ENCODE measurements at places on chromosomes 11 and 22.

DNA sequence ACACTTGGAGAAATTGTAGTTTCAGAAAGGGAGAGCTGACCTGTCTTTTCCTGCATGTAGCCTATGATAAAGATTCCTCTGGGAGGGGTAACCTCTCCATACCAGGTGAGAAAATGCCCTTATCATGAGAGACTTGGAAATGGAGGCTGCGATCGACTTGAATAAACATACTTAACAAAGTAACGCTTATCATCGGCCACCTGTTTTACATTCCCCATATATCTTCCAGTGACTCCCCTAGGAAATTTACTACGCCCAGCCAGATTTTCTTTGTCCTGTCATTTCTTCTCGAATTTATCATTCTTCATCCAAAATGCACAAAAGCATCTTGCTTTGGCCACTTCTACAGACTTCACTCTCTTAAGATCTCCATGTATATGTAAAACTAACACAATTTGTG lies 143.5 kb downstream of the CCDC81 start:
- no peak for DNase-seq

GRCh38 chr22:46115388-46115678 lies 35.0 kb upstream of the PPARA start:
- no peak for DNase-seq

DNA sequence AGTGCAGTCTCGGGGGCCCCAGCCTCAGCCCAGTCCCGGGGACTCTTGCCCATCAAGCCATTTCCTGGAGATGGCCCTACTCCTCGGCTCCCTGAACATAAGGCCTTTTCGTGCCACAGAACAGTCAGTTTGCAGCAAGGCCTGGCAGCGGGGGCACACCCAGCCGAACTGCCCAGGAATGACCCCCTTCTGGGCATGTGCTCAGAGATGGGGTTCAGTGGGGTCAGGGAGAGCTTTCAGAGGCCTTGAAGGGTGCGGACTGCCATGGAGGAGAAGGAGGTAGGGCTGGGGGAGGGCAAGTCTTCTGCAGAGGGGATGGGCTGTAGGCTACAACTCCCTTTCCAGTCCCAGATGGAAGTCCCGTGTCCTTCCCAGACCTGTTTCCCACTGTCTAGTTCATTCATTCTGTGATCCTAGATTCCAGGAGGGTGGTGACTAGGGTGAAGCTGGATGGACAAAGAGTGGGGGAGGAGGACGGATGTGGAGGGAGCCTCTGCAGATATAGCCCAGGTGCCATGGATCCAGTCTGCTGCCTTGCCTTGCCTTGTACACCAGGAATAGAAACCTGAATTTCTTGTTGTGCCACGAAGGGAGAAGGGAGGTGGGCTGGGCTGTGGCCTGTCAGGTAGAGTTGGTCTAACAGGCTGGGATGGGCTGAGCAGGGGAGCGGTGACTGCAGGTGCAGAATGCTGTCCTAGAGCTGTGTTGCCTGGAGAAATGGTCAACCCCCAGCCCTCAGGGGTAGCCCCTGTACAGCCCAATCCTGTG lies 14.2 kb upstream of the OMP start:
- no peak for DNase-seq

DNA sequence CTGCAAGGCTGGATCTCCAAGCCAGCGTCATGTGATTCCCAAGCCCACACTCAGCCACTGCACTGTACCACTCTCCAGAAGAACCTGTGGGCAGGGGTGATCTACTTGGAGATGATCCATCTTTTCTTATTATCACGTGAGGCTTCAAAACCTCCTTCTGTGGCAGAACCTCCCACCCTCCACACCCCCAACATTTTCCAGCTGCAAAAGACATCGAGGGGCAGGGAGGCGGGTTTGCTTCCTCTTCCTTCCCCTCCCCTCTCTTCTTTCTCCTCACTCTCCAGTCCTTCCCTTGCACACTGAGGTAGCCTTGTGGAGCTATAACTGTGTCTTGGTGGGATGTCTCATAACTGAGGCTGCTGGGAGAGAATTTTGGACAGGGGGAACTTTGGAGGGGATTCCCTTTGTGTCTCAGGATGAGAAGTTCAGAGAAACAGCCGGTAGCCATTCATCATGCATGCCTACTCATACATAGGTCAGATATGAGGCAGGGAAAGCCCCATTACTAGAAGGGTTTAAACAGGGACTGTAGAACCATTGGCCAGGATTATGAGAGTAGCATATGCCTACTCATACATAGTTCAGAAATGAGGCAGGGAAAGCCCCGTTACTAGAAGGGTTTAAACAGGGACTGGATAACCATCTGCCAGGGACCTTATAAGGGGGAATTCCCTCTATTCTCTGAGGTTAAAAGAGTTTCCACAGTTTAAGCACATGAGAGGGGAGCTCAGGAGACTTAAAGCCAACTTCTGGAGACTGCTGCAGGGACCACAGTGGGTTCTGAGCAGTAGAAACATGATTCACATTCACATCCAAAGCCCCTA lies 420.7 kb upstream of the CADM1 start:
- DNase-seq, result no peak

DNA sequence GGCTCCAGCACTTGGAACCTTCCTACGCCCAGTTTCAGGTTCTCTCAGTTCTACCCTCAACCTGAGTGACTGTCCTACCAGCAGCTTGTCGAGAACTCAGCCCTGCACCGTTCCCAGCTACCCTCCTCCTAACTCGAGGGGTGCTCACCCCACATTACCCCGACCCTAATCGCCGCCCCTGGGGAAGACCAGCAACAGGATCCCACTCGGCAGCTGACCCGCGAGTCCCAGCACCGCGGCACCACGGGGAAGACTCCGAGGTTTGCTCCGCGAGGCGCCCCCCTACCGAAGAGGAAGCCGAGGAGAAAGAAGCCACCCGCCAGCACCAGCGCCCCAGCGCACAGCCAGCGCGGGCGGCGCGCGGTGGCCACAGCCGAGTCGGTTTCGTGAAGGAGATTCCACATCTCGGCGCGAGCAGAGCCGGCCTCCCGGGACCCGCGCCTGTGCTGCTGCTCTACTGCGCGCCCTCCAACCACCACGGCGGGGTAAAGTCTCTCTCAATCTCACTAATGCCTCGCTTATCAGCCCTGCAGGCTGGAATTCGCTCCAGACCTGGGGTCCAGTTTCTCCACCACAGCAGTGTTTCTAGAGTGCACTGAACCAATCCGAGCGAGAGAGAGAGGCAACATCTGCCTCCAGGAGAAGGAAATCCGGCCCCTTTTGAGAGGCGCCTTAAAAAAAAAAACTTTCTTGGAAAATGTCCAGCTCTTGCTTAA lies at the start of gene FOLH1:
TSS of gene FOLH1 (minus strand) at position 597 of the 716 bp plus-strand sequence. CDS start at position 404, 193 bp downstream.
- DNase-seq, result no peak

DNA sequence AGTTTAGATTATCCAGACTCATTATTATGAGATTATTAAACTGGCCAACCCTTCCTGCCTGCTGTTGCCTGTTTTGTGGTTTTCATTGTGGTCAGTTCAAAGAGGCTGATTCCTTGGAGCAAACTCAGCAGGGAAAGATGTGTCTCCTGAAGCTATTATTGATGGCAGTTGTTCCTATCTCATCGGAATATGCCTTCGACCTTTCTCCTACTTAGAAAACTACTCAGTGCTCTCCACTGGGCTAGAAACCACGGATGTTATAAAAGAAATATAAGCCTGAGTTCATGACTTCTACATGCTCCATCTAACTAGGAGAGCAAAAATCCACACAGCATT lies 80.2 kb upstream of the NAV2 start:
- DNase-seq, result peak; percentile 69

DNA sequence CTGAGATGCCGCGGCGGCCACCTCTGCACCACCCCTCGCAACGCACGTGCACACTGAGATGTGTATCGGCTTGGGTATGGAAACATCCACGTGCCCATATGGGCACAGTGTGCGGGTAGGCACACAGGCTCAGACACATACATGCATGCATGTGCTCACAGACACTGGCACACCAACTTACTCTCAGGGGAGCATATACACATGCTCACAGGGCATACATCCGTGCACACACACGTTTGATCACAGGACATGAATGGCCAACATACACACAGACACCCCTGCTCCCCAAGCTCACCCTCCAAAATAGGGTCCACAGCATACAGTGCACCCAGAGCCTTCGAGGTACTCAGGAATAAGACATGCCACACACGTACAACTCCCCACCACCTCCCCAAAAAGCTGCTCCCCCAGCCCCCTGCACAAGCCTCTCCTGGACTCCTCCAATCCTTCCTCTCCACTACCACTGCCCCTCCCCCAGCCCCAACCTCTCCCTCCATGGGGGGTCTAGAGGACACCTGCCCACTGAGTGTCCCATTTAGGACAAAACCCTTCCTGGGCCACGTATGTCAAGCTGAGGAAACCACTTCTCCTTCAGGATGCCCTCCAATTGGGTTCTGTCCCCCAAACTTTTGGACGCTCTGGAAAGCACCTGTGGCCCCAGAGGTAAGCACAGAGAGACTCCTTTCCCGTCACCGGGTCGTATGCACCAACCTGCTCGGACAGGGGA lies 53.1 kb downstream of the SLC22A12 start:
- DNase-seq, result no peak

DNA sequence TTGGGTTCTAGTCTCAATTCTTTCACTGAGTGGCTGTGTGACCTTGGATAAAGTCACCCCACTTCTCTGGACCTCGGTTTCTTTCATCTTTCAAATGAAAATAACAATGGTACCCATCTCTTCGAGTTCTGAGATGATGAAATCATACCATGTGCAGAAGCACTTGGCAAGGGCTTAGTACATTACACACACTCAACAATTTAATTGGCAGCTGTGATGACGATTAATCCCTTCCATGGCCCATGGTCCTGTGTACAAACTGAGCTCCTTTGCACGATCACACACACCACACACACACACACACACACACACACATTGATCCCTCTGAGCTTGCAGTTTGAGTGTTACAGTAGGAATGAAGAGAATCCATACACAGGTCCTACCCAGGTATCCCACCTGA lies 103.4 kb upstream of the ASPHD2 start:
- DNase-seq, result no peak

GRCh38 chr11:58613228-58613627 lies 9.2 kb upstream of the CNTF start:
- no peak for DNase-seq

Measured in HFFc6 (cell line).